Stimulated activated CD8-positive, alpha-beta memory T cell treated with anti-CD3 and anti-CD28 coated beads, Interleukin-2, amount 100 ng/mL, for 1 hour (primary cell): ENCODE measurements at places on chromosomes 2 and 18.
A peak's percentile ranks its signal among the peaks of the same experiment; 100 is the strongest.

GRCh38 chr2:236369661-236370062 lies 105.5 kb upstream of the ASB18 start:
- no peak for DNase-seq

- peak; percentile 21 for DNase-seq
These were observed 25.5 kb upstream of the YWHAQ start for GRCh38 chr2:9656270-9656766.

DNA sequence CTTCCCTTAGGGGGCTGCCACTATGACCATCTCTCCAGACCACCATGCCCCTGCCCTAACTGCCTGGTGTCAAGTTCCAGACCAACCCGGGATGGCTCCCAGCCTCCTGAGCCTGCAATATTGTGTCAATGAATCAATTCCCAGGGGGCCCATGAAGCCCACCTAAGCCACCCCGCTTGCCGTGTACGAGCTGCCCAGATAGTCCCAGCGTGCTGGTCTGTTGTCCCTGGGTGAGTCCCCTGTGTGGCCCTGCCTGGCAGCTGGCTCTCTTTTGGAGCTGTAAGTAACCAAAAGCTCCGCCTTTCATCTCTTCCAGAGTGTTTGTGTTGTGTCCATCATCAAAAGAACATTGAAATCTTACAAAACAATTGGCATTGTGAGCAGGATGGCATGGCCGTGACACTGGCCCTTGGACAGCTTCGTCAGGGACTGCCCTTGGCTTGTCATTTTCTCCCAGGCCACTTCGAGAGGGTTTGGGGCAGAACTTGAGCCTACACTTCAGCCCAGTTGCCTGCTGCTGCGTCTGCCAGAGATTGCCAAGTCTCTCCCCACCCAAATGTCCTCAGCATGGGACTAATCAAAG lies 11.3 kb upstream of the MAL start:
- DNase-seq = no peak

DNA sequence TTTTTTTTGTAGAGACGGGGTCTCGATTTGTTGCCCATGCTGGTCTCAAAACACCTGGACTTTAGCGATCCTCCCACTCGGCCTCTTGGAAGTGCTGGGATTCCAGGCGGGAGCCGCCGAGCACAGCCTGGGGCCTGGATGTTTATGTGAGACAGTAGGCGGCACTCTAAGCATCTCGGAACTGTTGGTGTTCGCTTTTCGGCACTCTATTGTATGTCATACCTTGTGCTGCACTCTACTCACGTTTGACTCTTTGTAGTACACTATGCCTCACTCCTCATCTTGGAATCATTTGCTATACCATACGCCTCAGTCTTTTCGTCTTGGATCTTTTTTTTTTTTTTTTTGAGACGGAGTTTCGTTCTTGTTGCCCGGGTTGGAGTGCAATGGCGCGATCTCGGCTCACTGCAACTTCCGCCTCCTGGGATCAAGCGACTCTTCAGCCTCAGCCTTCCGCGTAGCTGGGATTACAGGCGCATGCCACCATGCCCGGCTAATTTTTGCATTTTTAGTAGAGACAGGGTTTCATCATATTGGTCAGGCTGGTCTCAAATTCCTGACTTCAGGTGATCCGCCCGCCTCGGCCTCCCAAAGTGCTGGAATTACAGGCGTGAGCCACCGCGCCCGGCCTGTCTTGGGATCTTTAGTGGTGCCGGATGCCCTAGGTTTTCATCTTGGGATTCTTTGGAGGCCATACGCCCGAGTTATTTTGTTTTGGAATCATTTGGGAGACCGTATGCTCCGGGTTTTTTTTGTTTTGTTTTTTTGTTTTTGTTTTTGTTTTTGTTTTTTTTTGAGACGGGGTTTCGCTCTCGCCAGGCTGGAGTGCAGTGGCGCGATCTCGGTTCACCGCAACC lies 24.2 kb upstream of the ZDBF2 start:
- DNase-seq = no peak

DNA sequence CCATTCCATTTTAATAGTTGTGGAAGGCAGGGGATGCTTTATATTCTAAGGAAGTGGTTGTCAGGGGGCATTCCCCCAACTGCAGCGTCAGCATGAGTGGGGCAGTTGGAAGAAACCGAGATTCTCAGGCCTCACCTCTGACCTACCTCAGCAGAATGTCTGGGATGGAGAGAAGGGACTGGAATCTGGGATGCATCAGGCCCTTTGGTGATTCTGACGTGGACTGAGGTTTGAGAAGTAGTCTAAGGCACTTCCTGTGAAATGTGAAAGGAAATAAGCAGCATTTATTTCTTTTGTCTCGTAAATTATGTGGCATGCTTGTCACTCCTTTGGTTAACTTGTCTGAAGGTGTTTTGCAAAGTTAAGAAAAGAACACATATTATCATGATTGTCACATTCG lies 540.7 kb upstream of the NETO1 start:
- DNase-seq = no peak

- no peak for DNase-seq
These were observed 3.8 kb upstream of the ZNF24 start for GRCh38 chr18:35348001-35348400.
